ENCODE measurements at places on chromosomes 16 and 17.

DNA sequence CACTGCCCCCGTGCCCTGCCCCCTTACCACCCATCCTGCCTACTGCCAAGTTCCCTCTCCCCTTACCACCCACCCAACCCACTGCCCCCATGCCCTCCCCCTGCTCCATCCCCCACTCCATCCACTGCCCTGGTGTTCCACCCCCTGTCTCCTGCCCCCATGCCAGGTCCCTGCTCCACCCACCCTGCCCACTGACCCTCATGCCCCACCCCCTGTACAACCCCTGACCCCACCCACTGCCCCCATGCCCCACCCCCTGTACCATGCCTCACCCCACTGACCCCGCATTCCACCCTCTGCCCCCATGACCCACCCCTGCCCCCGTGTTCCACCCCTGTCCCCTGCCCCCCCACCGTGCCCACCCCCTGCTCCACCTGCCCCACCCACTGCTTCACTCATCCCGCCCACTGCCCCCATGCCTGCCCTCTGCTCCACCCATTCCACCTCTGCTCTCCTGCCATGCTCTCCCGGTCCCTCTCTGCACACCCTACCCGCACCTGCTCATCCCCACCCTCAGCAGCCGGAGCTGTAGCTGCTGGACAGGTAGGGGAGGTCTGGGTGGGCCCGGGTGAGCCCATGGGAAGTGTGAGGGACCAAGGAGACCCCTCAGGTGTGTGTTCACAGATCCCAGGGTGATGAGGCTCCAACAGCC is 7.4 kb upstream of the FN3KRP start:
- H3K36me3 ChIP-seq, result no peaks in the 10 kb centered on the region
- DNase-seq, result no peak
- no peak overlapping the region for H3K27ac ChIP-seq
- no peak overlapping the region for H3K4me3 ChIP-seq
- no peaks in the 10 kb centered on the region for H3K4me1 ChIP-seq
- no peaks in the 10 kb centered on the region for H3K27me3 ChIP-seq

DNA sequence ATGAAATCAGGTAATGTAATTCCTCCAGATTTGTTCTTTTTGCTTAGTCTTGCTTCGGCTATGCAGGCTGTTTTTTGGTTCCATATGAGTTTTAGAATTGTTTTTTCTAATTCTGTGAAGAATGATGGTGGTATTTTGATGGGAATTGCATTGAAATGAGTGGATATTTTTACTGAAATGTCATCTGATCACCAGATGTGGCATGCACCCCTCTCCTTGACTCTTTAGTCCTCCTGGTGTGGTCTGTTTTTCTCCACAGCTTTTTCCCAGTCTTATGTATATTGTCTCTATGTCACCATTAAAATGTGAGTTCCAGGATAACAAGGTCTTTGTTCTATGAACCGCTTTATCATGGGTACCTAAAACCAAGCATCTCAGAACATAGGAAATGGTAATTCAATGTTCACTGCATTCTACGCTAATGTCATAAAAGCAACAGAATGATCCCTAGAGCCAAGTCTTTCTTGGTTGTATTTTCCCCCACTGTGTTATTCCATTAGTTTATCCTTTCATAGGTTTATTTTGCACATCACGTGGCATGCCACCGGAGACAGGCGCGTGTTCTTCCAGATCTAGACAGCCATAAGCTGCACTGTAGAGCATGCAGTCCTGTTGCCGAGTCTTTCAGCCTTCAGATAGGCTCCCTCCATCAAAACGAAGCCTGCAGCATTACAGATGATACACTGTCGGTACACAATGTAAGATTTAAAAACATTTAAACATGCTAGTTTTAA is 172.5 kb downstream of the RPTOR start:
- no peaks in the 10 kb centered on the region for H3K4me1 ChIP-seq
- no peaks in the 10 kb centered on the region for H3K36me3 ChIP-seq
- no peak overlapping the region for H3K27ac ChIP-seq
- DNase-seq, result no peak
- no peaks in the 10 kb centered on the region for H3K27me3 ChIP-seq
- no peak overlapping the region for H3K4me3 ChIP-seq

GRCh38 chr16:84207879-84208278 is 16.9 kb downstream of the ADAD2 start:
- no peaks in the 10 kb centered on the region for H3K36me3 ChIP-seq
- no peaks in the 10 kb centered on the region for H3K4me1 ChIP-seq
- H3K27me3 ChIP-seq, result no peaks in the 10 kb centered on the region
- H3K27ac ChIP-seq, result no peak overlapping the region
- H3K4me3 ChIP-seq, result no peak overlapping the region

DNA sequence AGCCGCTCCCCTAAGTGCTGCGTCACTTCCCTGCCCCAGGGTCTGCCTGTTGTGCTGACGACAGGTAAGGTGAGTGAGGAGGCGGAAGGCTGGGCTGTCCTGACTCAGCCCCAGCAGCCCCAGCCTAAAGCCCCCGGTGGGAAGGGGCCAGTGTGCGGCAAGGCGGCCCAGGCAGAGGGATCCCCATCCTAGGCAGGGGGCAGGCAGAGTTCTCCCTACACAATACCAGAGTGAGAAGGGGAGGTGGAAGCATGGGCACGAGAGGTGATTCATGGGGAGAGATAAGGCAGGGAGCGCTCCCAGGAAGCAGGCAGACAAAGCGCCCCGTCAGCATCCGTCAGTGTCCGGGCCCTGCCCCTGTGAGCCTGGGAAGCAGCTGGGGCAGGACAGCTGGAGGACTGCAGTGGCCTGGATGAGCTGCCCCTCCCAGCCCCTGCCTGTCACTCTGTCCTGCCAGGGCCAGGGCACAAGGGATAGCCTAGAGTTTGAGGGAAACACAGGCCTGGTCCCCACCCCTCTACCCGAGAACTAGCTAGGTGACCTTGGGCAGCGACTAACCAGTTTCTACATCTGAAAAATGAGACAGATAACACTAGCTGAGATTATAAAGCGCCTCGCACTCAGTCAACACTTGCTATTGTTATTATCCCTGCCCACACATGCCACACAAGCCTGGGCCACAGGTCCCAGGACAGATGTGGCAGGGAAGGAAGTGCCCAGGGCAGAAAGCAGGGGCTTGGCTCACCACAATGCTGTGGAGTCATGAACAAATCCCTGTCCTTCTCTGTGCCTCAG is 3.8 kb downstream of the FAM83G start:
- no peak overlapping the region for H3K4me3 ChIP-seq
- H3K27ac ChIP-seq, result no peak overlapping the region
- H3K27me3 ChIP-seq, result no peaks in the 10 kb centered on the region
- peaks cover 3% of the 10 kb centered on the region for H3K4me1 ChIP-seq
- H3K36me3 ChIP-seq, result peaks cover 20% of the 10 kb centered on the region

DNA sequence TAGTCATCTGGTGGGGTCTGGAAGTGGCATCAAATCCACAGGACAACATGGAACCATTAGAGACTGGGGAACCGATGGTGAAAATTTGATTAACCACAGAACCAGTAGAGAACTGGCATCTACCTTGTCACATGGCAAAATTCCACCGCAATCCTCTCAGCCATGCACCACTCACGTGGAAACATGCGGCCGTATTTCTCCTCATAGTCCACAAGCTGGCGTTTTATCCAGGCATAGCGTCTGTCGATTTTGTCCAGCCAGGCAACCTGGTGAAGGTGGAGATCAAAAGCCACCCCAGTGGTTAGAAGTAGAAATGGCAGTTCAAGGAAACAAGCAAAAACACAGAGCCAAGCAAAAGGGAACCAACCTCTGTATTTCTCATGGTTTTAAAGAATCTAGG is 87.6 kb downstream of the VPS53 start:
- no peaks in the 10 kb centered on the region for H3K27me3 ChIP-seq
- peaks cover 56% of the 10 kb centered on the region for H3K36me3 ChIP-seq
- no peak overlapping the region for H3K4me3 ChIP-seq
- no peak for DNase-seq
- peaks cover 26% of the 10 kb centered on the region for H3K4me1 ChIP-seq
- H3K27ac ChIP-seq, result no peak overlapping the region

- no peak overlapping the region for H3K4me3 ChIP-seq
- H3K4me1 ChIP-seq, result no peaks in the 10 kb centered on the region
- H3K36me3 ChIP-seq, result no peaks in the 10 kb centered on the region
- H3K27me3 ChIP-seq, result no peaks in the 10 kb centered on the region
- DNase-seq, result no peak
Measured at GRCh38 chr17:57415751-57416207, 159.5 kb downstream of the MSI2 start.

GRCh38 chr17:50201276-50201854 is at the start of gene COL1A1:
TSS of gene COL1A1 (minus strand) at chr17:50201631. CDS start at chr17:50201513, 118 bp downstream.
- H3K4me3 ChIP-seq, result peak within 1 kb of the TSS; percentile 43
- peaks cover 2% of the 10 kb centered on the region for H3K36me3 ChIP-seq

DNA sequence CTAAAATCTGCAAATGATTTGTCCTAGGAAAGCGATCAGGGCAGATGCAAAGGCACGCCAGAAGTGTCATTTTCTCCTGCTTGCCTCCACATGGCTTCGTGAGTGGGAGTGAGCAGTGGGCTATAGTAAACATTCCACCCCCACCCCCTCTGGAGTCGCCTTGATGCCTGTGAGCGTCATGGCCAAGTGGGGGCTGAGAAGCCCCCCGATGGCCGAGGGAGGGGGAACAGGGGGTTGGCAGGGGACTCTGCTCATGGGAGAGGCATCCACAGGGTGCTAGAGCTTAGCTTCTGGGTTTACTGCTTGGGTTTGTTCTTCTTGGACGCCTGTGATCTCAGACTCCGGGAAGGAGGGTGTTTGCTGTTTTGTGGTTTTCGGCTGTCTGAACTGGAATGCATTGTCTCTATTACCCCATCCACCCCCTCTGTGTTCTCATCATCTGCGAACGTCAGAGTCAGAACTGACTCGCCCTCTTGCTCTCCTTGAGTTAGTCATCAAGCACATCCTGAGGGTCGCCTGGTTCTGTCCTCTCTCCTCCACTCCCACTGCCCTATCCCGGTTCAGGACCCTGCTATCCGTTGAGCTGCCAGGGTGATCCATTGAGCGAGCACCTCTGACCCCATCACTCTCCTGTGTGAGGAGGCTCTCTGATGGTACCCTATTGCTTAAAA is 15.4 kb downstream of the TNS4 start:
- peak overlapping the region; percentile 70 for H3K27ac ChIP-seq
- H3K36me3 ChIP-seq, result no peaks in the 10 kb centered on the region
- DNase-seq, result no peak
- H3K4me3 ChIP-seq, result no peak overlapping the region

GRCh38 chr17:73943416-73944110 is 259.9 kb upstream of the RPL38 start:
- no peak overlapping the region for H3K4me3 ChIP-seq
- no peaks in the 10 kb centered on the region for H3K36me3 ChIP-seq
- no peak for DNase-seq
- H3K27ac ChIP-seq, result no peak overlapping the region
- H3K4me1 ChIP-seq, result no peaks in the 10 kb centered on the region
- peaks cover 20% of the 10 kb centered on the region for H3K27me3 ChIP-seq

- H3K36me3 ChIP-seq, result no peaks in the 10 kb centered on the region
- H3K4me3 ChIP-seq, result no peak overlapping the region
- no peak overlapping the region for H3K27ac ChIP-seq
- no peak for DNase-seq
- no peaks in the 10 kb centered on the region for H3K27me3 ChIP-seq
Measured at GRCh38 chr17:69639096-69639495, 224.6 kb downstream of the MAP2K6 start.

DNA sequence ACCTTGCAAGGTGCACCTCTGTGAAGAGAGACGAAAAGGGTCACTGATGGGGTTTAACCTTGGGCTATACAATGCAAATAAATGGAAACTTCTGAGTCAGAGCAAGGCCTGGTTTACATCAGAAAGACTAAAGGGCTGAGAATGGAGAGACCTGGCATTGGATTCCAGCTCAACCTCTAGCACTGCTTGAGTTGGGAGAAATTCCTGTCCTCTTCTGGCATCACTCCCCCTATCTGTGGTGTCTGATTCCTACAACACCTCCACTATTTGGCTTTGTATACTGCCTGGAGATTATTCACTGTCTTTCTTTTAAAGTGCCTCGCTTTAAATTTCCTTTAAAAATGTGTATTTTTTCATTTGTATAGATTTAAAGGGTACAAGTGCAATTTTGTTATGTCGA is 68.8 kb downstream of the GPR139 start:
- DNase-seq, result no peak
- peaks cover 14% of the 10 kb centered on the region for H3K27me3 ChIP-seq
- no peaks in the 10 kb centered on the region for H3K4me1 ChIP-seq

- no peaks in the 10 kb centered on the region for H3K27me3 ChIP-seq
- H3K4me1 ChIP-seq, result no peaks in the 10 kb centered on the region
- no peak overlapping the region for H3K4me3 ChIP-seq
- DNase-seq, result peak; percentile 2
Measured at GRCh38 chr17:54521137-54521536, 379.5 kb upstream of the TOM1L1 start.

DNA sequence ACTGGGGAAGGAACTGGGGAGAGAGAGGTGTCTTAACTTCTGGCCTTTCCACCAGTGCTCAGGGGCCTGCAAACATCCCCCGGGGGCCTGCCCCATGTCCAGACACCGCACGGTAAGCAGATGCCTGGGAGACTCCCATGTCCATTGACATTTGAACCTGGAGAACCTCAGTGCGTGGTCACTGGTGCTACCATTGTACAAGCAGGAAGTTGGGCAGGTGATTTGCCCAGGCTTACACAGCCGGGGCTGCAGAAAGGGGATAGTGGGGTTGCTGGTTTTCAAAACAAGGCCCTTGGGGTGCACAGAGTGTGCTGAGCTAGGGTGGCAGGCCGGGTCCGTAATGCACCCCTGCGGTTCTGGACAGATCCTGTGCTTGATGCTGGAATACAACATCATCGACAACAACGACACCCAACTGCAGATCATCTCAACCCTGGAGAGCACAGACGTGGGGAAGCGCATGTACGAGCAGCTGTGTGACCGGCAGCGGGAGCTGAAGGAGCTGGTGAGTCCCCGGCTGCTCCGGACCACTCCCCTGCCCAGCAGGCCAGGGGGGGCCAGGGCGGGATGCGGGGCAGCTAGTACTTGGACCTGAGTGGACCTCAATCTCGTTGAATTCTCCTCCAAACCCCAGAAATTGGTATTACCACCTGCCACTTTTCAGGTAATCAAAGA is 77.7 kb upstream of the PLCG2 start:
- H3K4me3 ChIP-seq, result no peak overlapping the region
- H3K27me3 ChIP-seq, result no peaks in the 10 kb centered on the region
- no peak for DNase-seq
- H3K27ac ChIP-seq, result no peak overlapping the region
- H3K4me1 ChIP-seq, result no peaks in the 10 kb centered on the region

DNA sequence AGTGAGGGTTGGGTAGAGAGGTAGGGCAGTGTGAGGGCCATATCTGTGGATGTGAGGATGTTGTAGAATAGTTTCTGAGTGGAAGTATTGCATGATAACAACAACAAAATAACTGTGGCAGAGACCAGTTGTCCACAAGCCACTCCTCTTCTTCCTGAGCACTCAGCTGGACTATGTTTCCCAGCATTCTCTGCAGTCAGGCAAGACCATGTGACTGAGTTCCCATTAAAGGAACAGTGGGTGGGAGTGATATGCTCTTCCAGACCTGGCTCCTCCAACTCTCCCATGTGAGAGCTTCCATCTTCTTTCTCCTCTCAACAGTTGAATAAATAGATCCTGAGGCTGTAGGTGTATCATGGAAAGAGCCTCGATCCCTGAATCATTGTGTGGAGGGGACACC is 272.4 kb downstream of the CBLN1 start:
- DNase-seq, result no peak
- H3K4me3 ChIP-seq, result no peak overlapping the region
- no peaks in the 10 kb centered on the region for H3K4me1 ChIP-seq

- no peaks in the 10 kb centered on the region for H3K27me3 ChIP-seq
- H3K4me1 ChIP-seq, result no peaks in the 10 kb centered on the region
- H3K4me3 ChIP-seq, result no peak overlapping the region
- H3K27ac ChIP-seq, result no peak overlapping the region
- H3K36me3 ChIP-seq, result peaks cover 82% of the 10 kb centered on the region
- DNase-seq, result no peak
Measured at GRCh38 chr16:71762186-71762585, 37.7 kb upstream of the PHLPP2 start.
